ENCODE measurements at places on chromosomes 3 and 15. TPM values are rescaled to one million over a fixed set of nuclear protein-coding genes. Genes with fewer than 3 reads are reported as not detected.
A peak's percentile ranks its signal among the peaks of the same experiment; 100 is the strongest.

The POLQ gene
- total RNA-seq: 0.66 TPM

The KIF15 gene
- total RNA-seq: not detected

The CEMIP gene
- 1.6 TPM for total RNA-seq

The NANOGP8 gene
- 1.6 TPM for total RNA-seq

The RABL3 gene
- 7.3 TPM for total RNA-seq

The TRPM1 gene
- not detected for total RNA-seq

The FAM174B gene
- 59.9 TPM for total RNA-seq

The CCDC33 gene
- total RNA-seq: not detected

DNA sequence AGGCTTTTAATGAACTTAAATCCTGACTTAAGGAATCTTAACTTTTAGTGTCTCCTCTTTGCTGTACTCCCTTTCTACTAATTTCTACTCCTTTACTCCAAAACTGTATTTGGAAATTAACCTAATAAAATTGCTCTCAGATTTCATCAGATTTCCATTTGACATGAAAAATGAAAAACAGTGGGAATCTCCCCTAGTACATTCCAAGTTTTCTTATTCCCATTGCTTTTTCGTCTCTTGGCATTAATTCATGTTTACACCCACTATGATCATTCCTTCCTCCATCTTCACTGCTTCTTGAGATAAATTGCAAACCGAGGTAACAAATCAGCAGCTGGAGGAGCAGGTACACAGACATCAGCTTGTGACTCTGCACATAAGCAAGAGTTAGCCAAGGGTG is 208.7 kb downstream of the VGLL3 start:
- no peaks in the 10 kb centered on the region for H3K36me3 ChIP-seq
- H3K4me3 ChIP-seq: no peak overlapping the region

GRCh38 chr3:114860531-114860930 is 286.6 kb downstream of the ZBTB20 start:
- H3K4me3 ChIP-seq: no peak overlapping the region
- no peaks in the 10 kb centered on the region for H3K36me3 ChIP-seq
- no peak for DNase-seq
- no peak overlapping the region for H3K27ac ChIP-seq
- H3K27me3 ChIP-seq: no peaks in the 10 kb centered on the region

DNA sequence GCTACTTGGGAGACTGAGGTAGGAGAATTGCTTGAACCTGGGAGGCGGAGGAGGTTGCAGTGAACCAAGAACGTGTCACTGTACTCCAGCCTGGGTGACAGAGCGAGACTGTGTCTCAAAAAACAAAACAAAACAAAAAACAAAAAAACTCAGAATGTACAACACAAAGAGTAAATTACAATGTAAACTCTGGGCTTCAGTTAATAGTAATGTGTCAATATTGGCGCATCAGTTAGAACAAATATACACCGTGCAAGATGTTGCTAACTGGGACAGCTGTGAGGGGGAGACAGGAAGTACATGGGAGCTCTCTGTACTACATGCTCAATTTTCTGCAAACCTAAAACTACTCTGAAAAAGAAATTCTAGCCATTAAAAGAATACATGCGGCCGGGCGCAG is 23.5 kb upstream of the TRPM1 start:
- DNase-seq: no peak
- peaks cover 4% of the 10 kb centered on the region for H3K4me1 ChIP-seq
- no peaks in the 10 kb centered on the region for H3K36me3 ChIP-seq
- H3K27ac ChIP-seq: no peak overlapping the region
- H3K27me3 ChIP-seq: no peaks in the 10 kb centered on the region
- H3K4me3 ChIP-seq: no peak overlapping the region

- no peaks in the 10 kb centered on the region for H3K27me3 ChIP-seq
- peaks cover 34% of the 10 kb centered on the region for H3K36me3 ChIP-seq
- DNase-seq: no peak
- H3K4me1 ChIP-seq: no peaks in the 10 kb centered on the region
These were observed 96.8 kb downstream of the SNRPN start for GRCh38 chr15:25051399-25052154.

GRCh38 chr3:111509308-111509707 is 32.7 kb upstream of the CD96 start:
- H3K4me3 ChIP-seq: no peak overlapping the region
- no peaks in the 10 kb centered on the region for H3K27me3 ChIP-seq
- H3K36me3 ChIP-seq: no peaks in the 10 kb centered on the region
- no peak overlapping the region for H3K27ac ChIP-seq
- no peak for DNase-seq

DNA sequence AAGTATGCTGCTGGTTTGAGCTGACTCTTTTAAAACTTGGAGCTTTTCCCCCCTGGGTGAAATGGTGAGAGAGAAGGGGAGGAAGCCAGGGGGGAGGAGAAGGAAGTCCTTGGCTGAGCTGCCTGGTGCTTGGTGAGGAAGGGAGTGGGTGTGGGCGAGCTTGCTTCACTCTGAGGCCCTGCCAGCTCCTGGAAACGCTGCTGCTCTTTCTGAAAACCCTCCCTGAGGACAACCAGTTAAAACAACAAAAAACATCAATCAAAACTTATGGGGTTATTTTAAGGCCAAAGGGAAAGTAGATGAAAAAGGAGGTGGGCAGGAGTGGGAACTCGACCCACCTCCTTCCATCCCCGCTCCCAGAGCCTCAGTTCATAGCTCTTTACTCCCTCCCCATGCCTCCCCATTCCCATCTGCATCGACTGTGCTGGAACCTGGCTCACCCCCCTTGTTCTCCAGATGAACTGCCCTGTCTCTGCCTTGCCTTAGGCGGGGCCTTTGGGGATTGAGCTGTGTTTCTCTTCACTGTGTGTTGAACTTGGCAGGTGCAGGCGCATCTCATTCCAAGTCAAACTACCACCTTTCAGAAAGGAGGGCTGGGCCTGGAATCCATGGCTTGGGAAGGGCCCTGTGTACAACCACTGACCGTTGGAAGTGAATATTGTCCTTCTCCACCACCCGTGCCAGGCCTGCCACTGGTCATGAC is 166.1 kb downstream of the ZNF621 start:
- no peaks in the 10 kb centered on the region for H3K27me3 ChIP-seq
- H3K27ac ChIP-seq: no peak overlapping the region
- no peak overlapping the region for H3K4me3 ChIP-seq
- DNase-seq: peak; percentile 37
- no peaks in the 10 kb centered on the region for H3K36me3 ChIP-seq

GRCh38 chr15:64017591-64018163 is 28.6 kb downstream of the DAPK2 start:
- H3K36me3 ChIP-seq: no peaks in the 10 kb centered on the region
- peaks cover 86% of the 10 kb centered on the region for H3K4me1 ChIP-seq
- H3K4me3 ChIP-seq: no peak overlapping the region
- no peaks in the 10 kb centered on the region for H3K27me3 ChIP-seq

DNA sequence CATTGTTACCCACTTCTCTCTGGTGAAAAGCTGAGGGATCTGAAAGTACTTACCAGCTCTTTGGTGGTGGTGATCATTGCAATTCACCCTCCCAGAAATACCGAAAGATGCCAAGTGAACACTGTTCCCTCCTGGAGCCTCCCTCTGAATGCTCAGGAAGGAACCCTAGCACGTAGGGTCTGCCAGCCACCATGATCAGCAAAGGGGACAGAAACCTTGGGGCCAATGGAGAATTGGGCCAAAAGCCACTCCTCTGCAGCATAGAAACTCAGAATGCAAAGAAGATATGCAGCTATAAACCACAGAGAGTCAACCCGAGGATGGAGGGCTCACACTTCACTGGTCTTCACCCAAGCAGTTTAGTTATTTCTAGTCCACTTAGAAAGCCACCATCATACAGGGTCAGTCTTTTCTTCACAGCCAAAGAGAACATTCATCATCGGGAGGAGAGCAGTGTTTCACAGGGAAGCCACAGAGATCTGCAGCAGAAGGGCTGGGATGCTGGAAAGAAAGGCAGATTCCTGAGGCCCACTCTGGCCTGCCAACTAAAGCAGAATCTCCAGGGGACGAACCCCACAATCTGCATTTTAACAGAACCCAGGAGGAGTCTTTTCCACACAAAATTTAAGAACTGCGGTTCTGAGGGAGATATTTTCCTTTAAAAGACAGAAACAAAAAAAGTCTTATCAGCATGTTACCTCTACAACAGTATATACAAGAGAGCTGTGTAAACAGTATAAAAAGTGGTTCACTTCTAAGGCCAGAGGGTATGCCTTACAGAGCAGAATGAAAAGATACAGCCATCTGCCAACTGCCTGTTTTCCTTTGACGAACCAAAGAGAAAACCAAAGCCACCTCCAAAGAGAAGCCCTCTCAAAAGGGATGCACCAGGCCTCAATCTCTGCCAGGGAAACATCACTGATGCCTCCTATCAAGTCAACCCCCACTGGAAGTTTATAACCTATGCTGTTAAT is 11.3 kb downstream of the TBC1D2B start:
- H3K27ac ChIP-seq: peak overlapping the region; percentile 78
- peaks cover 88% of the 10 kb centered on the region for H3K4me1 ChIP-seq
- no peaks in the 10 kb centered on the region for H3K36me3 ChIP-seq
- no peaks in the 10 kb centered on the region for H3K27me3 ChIP-seq
- no peak overlapping the region for H3K4me3 ChIP-seq
- DNase-seq: no peak

DNA sequence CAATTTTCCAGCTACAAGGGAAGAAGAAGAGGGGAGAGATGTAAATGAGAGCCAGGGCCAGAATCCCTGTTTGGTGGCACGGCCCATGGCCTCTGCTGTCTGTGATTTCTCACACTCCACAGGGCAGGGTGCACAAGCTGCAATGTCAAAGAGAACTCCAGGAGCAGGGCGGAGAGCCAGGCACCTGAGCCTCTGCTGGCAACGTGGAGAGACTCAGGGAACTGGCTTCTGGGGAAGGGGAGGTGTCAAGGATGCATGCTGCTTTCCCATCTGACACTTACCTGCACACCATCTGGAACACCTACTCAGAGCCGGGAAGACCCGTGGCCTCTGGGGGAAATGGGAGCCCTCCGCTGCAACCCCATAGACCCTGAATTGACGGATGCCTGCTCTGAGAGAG is 507.5 kb upstream of the NR2F2 start:
- no peaks in the 10 kb centered on the region for H3K36me3 ChIP-seq
- H3K4me3 ChIP-seq: no peak overlapping the region
- H3K4me1 ChIP-seq: no peaks in the 10 kb centered on the region
- no peak overlapping the region for H3K27ac ChIP-seq

- peaks cover 4% of the 10 kb centered on the region for H3K4me1 ChIP-seq
- no peaks in the 10 kb centered on the region for H3K27me3 ChIP-seq
- H3K27ac ChIP-seq: no peak overlapping the region
- H3K36me3 ChIP-seq: no peaks in the 10 kb centered on the region
- H3K4me3 ChIP-seq: no peak overlapping the region
- DNase-seq: no peak
These were observed 41.4 kb upstream of the VEPH1 start for GRCh38 chr3:157544501-157545130.

DNA sequence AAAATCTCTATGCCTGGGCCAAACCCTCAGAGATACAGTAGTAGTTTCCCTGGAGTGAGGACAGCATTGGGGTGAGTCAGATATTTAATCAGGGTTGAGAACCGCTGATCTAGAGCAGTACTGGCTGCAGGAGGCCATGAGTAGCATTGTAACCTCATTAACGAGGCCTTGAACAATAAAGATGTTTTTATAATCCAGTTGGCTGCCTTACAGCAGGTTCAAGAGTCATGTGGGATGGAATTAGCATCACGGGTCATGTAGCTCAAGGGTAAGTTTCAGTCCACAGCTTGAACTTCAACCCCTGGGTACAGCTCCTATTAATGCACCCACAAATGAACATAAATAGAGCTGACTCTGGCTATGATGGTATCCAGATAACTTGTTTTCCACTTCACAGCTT is 5.1 kb downstream of the HPS3 start:
- H3K36me3 ChIP-seq: no peaks in the 10 kb centered on the region
- H3K4me1 ChIP-seq: peaks cover 27% of the 10 kb centered on the region
- H3K4me3 ChIP-seq: no peak overlapping the region
- DNase-seq: no peak
- no peak overlapping the region for H3K27ac ChIP-seq

DNA sequence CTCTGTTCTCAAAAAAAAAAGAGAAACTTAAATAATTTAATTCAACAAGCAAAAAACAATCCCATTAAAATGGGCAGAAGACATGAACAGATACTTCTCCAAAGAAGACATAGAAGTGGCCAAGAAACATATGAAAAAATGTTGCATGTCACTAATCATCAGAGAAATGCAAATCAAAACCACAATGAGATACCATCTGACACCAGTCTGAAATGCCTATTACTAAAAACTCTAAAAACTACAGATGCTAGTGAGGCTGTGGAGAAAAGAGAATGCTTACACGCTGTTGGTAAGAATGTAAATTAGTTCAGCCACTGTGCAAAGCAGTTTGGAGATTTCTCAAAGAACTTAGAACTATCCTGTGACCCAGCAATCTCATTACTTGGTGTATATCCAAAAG is 382.9 kb downstream of the OTOL1 start:
- DNase-seq: no peak
- no peaks in the 10 kb centered on the region for H3K27me3 ChIP-seq
- H3K4me1 ChIP-seq: no peaks in the 10 kb centered on the region
- H3K27ac ChIP-seq: no peak overlapping the region
- no peak overlapping the region for H3K4me3 ChIP-seq
- no peaks in the 10 kb centered on the region for H3K36me3 ChIP-seq
